ENCODE measurements at places on chromosomes 1 and 21. TPM values are rescaled to one million over a fixed set of nuclear protein-coding genes. Genes with fewer than 3 reads are reported as not detected.

DNA sequence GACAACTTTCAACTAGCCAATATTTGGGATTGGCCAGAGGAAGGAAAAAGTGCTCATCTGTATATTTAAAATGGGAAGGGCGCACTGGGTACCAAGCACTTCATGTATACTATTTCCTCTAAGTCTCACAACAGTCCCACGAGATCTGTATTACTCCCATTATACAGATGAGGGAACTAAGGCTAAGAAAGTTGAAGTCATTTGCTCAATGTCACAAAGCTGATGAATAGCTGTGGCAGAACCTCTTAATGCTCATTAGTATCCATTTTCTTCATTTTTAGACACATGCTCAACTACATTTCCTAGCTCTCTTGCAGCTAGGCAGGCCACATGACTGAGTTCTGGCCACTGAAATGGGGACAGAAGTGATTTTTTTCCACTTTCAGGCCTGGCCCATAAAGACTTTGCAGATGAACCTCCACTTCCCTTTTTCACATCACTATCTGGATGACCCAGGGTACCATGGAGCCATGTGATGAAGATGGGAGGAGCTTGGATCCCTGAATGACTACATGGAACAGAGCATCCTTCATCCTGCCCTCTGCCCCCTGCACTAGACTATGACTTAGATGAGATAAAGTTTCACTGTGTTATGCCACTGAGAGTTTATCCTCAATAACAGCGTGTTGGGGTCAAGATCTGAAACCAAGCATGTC is 31.8 kb downstream of the ATF3 start:
- DNase-seq = no peak

DNA sequence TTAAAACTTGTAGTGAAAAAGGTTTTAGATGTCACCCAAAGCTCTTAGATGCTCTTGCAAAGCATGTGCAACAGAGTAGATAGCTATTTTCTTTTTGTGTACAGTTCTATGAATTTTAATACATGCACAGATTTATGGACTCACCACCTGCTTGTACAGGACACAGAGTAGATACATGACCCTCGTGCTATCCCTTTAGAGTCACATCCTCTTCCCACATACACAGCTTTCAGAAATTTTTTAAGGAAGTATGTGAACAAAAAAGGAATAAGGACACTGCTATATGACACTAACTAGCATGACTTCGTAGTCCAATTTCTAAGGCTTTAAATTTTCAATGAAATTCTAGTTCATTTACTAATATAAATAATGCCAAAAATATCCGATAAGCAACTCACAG is 60.9 kb downstream of the ABL2 start:
- DNase-seq = no peak

- DNase-seq = no peak
These were observed 38.0 kb upstream of the KCTD3 start for GRCh38 chr1:215529111-215529510.

The SYDE2 gene
- total RNA-seq = 20.1 TPM

The PPOX gene
- 26.5 TPM for total RNA-seq

- DNase-seq = no peak
These were observed 12.9 kb downstream of the OR2T6 start for GRCh38 chr1:248388426-248388825.

The LORICRIN gene
- not detected for total RNA-seq

Data from GM23338 (cell line).